ENCODE measurements at places on chromosomes 5 and 9. TPM values are rescaled to one million over a fixed set of nuclear protein-coding genes. Genes with fewer than 3 reads are reported as not detected.

GRCh38 chr5:64788156-64788555 is 19.4 kb downstream of the CWC27 start:
- DNase-seq = no peak

The NME5 gene
- not detected for total RNA-seq

- no peak for DNase-seq
These were observed 83.2 kb downstream of the IRX1 start for GRCh38 chr5:3678801-3679200.

GRCh38 chr5:136000932-136001331 is 27.9 kb upstream of the TGFBI start:
- no peak for DNase-seq

GRCh38 chr9:79107911-79108676 is 463.7 kb upstream of the TLE4 start:
- DNase-seq = no peak

- peak; percentile 100 for DNase-seq
These were observed at the start of gene TRIM41 for GRCh38 chr5:181223058-181223728. Gene TRIM41, plus strand, starts transcription at chr5:181223281. Its CDS starts 719 bp downstream, at chr5:181224000.

The ABCA1 gene
- total RNA-seq = 24.5 TPM

DNA sequence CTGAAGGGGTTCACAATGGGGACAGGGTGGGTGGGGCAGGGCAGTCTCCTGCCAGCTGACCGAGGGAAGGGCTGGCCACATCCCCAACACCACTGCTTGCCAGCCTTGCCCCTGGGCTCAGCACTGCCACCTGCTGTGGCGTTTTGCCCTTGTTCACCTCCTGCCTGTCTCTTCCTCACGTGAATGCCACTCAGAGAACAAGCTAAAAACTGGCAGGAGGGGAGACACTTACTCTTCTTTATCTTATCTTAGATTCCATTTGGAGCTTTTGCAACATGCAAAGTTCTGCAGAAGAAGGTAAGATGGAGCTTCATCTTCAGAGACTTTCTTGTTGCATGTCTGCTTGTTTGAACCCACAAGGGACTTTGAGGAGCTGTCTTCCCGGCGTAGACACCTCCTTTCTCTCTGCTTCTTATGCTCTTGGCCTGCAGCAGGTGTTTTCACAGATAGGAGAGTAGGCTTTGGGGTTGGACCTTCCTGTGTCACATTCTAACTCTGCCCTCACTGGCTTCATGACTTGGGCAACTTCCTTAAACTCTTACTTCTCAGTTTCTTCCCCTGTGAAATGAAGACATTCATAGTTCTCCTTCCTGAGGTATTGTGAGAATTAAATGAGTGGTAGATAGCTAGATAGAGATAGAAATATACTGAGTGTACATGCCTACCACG is 4.1 kb downstream of the LRSAM1 start:
- no peak for DNase-seq

The TAF1L gene
- total RNA-seq = not detected

- no peak for DNase-seq
These were observed 199.9 kb downstream of the PTTG1 start for GRCh38 chr5:160621526-160621925.

DNA sequence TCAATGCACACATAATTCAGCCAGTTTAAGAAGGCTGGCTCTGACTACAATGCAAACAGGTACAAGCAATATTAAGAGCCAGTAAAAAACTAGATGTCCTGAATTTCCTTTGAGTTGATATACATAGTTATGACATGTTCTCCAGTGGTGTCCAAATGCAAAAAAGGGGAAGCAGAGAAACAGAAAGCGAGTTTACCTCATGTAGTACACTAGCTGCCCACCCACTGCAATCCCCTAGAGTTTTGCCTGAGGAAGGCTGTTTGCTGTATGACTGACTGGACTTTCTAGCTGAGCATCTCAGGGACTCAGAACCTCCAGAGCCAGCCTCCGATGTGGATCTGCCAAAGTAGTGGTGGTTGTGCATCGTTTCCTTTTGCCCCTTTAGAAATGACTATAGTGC is 44.8 kb upstream of the SLC1A3 start:
- DNase-seq = no peak

GRCh38 chr5:116038817-116039216 is 6.5 kb downstream of the ARL14EPL start:
- DNase-seq = no peak

The ZNF782 gene
- 27.8 TPM for total RNA-seq

The SPINK9 gene
- total RNA-seq = not detected

The LMX1B gene
- 2.4 TPM for total RNA-seq

DNA sequence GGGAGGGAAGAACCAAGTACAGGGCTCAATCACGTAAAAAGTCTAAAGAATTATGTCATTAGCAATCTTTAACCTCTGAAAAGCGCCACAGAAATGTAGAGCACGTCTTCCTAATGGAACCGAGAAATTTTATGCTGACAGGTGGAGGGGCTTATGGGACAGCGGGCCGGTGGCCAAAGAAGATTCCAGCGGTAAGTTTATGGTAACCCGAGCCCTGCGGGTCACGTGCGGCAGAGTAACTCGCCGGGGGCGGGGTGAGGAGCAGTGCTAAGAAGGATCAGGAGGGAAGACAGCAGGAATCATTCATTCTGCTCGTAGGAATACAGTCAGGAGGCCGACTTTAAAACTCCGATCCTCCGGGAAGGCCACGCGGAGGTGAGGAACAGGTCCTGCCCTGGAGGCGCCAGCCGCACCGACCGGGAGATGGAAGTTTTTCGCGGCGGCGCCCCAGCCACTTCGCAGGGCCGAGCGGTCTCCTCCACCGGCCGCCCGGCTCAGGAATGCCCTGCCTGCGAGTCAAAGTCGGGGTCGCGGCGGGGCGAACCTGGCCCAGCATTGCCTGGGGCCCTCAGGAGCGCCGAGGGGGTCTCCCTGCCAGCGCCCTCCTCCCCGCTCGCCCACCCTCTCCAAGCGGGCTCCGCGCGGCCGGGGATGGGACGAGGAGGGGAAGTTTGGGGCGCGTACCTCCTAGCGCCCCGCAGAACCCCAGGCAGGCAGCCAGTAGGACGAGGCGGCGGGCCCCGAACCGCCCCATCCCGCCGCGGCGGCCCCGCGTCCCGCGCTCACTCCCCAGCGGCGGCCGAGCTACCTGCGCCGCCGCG is 101.8 kb downstream of the ESM1 start:
- DNase-seq = peak; percentile 68

The LTC4S gene
- total RNA-seq = 4.7 TPM

GRCh38 chr9:124742940-124743339 is 28.2 kb downstream of the NR6A1 start:
- DNase-seq = no peak

The TAS2R1 gene
- not detected for total RNA-seq

Measured in suprapubic skin (tissue), 4 donors.